Endothelial cell of umbilical vein (primary cell): ENCODE measurements at places on chromosomes 2 and 18. TPM values are rescaled to one million over a fixed set of nuclear protein-coding genes. Genes with fewer than 3 reads are reported as not detected.

DNA sequence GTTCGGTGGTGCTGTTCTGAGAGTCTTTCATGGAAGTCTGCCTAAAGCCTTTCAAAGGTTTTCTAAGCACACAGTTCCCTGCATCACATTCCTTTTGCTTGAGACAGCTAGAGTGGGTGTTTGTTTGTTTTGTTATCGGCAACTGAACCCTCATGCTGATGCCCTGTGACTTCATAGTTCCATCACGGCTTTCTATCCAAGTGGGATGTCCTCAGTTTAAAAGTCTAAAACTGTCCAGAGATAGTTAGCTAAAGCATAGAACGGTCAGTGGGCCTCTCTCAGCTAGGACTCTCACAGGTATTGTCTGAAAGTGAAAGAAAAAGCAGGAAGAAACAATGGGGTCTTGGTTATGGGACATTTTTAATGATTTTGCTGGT, 337.3 kb downstream of the OSR1 start:
- no peak overlapping the region for H3K27ac ChIP-seq
- H3K27me3 ChIP-seq, result no peaks in the 10 kb centered on the region
- no peak overlapping the region for H3K4me3 ChIP-seq
- H3K36me3 ChIP-seq, result no peaks in the 10 kb centered on the region
- H3K4me1 ChIP-seq, result no peaks in the 10 kb centered on the region

- H3K27ac ChIP-seq, result no peak overlapping the region
- H3K27me3 ChIP-seq, result no peaks in the 10 kb centered on the region
- DNase-seq, result no peak
- H3K4me3 ChIP-seq, result no peak overlapping the region
- no peaks in the 10 kb centered on the region for H3K4me1 ChIP-seq
These were observed 212.2 kb upstream of the THUMPD2 start for GRCh38 chr2:39991298-39991697.

- no peaks in the 10 kb centered on the region for H3K27me3 ChIP-seq
- peaks cover 20% of the 10 kb centered on the region for H3K4me1 ChIP-seq
- no peaks in the 10 kb centered on the region for H3K36me3 ChIP-seq
- H3K4me3 ChIP-seq, result no peak overlapping the region
- DNase-seq, result no peak
These were observed 181.8 kb upstream of the ARL4C start for GRCh38 chr2:234678711-234679110.

The FAM124B gene
- 81.4 and 82.0 TPM in 2 replicates for total RNA-seq

The RGPD4 gene
- total RNA-seq, result 0.09 TPM in 1 of 2 replicates, not detected in the other
